ENCODE measurements at places on chromosomes 1 and 21.

DNA sequence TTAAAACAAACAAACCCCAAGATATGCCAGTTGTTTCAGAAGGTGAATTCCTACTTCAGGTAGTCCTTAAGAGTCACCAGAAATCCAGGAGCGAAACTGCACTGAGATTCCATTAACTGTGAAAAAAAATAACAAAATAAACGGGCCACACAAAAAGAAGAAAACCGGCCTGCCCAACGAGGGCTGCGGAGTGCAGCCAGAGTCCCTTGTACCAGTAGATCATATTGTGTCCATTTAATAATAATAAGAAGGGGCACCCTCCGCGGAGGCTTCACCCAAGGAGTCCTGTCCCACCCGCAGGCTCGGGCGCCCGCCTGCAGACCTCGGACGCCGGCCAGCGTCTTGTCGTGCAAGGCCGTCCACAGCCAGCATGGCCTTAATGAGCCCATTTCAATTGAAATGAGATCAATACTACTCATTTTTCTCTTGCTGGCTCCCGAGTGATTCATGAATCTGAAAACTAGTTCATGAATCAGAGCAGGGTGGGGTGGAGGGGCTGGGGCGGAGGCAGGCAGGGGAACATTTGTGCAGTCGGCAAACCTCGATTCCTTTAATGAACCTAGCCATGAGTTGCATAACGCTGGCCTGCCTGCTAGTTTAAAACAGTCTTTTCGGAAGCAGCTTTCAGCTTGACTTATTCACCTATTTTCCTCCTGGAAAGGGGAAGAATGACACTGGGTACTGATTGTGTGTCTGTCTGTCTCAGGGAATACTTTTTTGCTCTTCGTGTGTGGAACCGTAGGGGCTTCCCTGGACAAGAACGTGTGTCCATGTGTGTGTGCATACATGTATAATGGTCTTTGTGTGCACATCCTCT lies 113.1 kb upstream of the IRF2BP2 start:
- peak; percentile 26 for DNase-seq

GRCh38 chr1:24768873-24769605 lies 23.8 kb downstream of the CLIC4 start:
- DNase-seq, result no peak

DNA sequence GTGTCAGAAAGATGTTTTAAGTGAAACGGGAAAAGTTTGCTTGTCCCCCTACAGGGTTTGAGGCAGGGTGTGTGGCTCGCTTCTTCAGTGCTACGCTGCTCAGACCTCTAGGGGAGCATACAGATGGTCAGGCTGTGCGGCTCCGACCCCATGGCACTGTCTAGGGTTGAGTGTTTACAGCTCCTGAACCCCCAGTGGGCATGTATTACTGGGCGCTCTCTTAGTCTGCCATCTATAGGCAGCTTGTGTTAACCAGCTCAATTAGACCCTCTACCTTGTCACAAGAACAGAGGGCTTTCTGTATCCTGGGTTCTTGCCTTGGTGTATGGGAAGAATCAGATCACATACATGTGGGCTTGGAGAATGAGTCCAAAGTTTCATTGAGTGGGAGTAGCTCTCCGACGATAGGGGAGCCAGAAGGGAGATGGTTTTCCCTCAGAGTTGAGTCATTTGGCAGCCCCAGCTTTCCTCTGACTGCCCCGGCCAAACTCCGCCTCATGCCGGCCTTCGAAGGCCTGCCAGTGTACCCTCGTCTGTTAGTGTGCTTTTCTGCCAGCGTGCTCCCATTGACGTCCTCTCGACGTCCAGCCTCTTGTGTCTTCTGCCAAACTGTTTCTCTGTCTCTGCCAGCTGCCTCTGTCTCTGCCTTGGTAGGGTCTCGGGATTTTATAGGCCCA lies 38.6 kb upstream of the ADGRL4 start:
- no peak for DNase-seq

DNA sequence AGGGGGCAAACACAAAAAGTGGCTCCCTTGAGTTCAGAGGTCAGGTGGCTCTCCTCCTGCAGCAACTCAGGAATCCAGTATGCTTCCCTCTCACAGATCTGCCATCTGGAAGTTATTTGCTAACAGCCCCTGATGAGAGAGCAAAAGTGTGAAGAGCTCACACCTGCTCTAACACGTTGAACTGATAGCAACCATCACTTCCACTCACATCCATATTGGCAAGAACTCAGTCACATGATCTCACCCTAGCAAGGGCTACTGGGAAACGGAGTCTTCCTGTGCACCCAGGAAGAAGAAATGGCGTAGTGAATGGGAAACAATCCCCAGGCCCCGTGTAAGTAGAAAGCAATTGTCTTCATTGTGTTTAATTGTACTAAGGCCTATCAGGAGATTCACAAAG lies 20.7 kb upstream of the SLC45A1 start:
- no peak for DNase-seq

DNA sequence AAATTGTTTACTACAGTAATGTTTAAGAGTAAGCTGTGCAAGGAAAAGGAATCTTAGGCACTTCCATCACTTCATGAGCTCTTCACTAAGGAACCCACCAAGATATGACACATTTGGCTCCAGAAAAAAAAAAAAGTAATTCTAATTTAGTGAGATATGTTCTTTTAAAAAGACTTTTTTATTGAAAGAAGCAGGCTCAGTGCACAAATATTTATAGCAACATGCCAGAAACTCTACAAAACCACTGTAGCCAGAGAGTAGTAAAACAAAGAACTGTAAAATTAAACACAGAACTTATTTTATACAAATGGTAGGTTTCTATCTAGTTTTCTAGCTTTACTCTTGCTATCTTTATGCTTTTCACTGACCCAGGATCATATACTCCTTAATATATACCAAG lies 434.6 kb upstream of the ADGRL2 start:
- DNase-seq, result no peak

GRCh38 chr1:7579831-7580804 lies 191.0 kb upstream of the VAMP3 start:
- DNase-seq, result no peak

DNA sequence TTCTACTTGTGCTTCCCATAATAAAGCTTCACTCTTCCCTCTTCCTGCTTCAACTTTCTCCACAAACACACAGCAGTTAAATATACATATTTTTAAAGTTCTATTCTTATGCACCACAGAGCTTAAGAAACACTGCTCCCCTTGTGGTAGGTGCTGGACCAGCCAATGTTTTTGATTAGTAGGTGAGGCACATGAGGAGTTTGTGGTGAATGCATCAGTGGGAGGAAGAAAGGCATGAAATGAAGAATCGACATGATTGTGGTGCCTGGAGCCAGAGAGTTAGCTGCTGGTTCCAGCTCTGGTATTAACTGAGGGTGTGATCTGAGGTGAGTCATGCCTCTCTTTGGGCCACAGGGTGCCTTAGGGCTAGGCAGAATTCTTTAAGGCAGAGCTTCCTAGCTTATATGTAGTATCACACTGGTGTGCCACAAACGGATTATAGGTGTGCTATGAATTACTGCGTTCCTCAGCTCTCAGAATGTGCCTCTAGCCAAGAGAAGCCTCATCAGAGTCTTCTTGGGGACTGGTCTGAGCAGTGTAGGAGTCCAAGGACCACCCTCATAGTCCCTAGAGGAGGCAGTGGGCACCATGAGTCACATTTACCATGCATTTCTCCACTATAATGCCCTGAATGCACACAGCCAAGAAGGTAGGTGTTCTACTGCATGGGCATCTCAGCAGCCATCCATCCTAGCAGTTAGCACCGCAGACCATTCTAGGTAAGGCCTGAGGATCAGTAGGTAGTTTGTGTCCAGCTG lies 97.4 kb upstream of the SGIP1 start:
- peak; percentile 31 for DNase-seq

- DNase-seq, result no peak
These were observed 688.8 kb downstream of the PLA2G4A start for GRCh38 chr1:187517546-187517945.

GRCh38 chr1:168509875-168510791 lies 33.7 kb downstream of the XCL2 start:
- no peak for DNase-seq

DNA sequence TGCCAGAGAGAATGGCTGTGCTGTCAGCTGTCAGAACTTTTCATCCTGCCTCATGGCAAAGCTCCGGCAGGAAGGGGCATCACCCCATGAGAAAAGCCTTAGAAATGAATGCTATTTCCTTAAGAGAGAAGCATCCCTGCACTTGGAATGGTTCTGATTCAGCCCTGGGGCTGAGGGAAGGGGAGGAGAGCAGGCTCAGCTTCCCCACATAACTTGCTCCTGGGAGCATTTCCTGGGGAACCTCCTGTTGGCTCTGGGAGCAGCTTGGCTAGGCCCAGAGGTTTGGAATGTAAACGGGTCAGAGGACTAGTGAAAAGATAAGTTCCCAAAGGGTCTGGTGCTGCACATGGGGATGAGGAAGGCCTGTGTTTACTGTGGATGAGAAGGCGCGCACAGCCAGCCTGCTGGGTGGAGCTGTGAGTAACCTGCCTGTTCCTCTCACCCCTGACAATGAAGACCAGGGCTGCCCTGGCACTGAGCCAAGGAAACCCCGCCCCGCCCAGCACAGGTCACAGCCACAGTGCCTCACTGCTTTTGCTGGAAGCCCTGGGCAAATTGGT lies 5.0 kb downstream of the PRELP start:
- no peak for DNase-seq

DNA sequence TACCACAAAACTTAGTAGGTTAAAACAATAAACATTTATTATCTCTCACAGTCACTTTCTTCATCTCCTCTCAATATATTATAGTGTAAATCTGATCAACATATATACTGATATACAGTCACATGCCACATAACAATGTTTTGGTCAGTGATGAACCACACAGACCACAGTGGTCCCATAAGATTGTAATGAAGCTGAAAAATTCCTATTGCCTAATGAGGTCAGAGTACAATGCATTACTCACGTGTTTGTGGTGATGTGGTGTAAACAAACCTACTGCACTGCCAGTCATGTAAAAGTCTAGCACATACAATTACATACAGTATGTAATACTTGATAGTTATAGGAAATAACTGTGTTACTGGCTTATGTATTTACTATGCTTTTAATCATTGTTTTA lies 30.1 kb downstream of the OLFML3 start:
- no peak for DNase-seq

GRCh38 chr1:206719169-206719839 lies 34.6 kb downstream of the MAPKAPK2 start:
- DNase-seq, result no peak

GRCh38 chr1:205319081-205320018 lies 2.2 kb downstream of the NUAK2 start:
- DNase-seq, result peak; percentile 14

DNA sequence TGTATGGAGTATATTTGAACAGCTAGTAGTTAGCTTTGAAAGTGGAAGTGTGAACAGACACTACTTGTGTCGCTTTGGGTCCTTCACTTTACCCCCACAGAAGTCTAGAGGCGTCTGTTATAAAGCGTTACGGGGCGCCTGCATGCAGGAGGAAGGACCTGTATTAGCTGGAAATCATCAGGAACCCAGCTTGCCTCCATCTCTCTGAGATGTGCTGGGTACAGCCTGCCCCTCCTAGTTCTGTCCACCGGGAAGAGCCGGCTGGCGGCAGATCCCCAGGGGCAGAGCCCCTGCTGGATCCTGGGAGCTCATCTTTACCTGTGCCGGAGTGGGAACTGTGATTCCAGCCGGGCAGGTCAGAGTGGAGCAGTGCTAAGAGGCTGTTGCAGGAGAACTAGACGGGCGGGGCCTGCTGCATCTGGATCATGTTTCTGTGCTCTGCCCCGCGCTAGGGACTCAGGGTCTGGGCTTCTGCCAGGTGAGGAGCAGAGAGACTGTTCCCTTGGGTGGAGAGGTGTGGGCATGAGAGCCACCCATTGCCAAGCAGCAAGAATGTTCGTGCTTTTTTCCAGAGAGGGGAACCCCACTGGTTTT lies 22.3 kb upstream of the SPSB1 start:
- DNase-seq, result no peak

- no peak for DNase-seq
These were observed 407.6 kb downstream of the PTPRU start for GRCh38 chr1:29643838-29644440.

GRCh38 chr1:32724678-32725614 lies 22.4 kb upstream of the SYNC start:
- DNase-seq, result peak; percentile 18

DNA sequence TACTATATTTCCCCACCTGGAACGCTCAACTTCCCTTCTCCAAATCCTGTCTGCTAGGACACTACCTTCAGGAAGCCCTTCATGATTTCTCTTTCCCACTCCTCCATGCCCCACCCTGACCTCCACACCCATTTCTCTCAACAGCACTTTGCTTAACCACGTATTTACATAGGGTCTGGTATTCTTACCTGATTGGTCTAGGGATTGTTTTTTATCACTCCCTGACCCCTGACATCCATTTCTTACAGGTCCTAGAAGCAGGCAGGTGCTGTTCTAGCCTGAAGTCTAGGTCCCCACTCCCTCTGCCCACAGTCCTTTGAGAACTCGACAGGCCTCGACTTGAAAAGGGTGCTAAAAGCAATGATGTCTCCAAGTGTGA lies 47.5 kb downstream of the DMAP1 start:
- DNase-seq, result no peak
